Activated CD4-positive, CD25-positive, alpha-beta regulatory T cell treated with anti-CD3 and anti-CD28 coated beads, Interleukin-2, amount 50 U/mL, for 16 hours (primary cell): ENCODE measurements at places on chromosomes 4 and X.

GRCh38 chrX:17192106-17192505 lies 182.9 kb upstream of the NHS start:
- no peak for DNase-seq

DNA sequence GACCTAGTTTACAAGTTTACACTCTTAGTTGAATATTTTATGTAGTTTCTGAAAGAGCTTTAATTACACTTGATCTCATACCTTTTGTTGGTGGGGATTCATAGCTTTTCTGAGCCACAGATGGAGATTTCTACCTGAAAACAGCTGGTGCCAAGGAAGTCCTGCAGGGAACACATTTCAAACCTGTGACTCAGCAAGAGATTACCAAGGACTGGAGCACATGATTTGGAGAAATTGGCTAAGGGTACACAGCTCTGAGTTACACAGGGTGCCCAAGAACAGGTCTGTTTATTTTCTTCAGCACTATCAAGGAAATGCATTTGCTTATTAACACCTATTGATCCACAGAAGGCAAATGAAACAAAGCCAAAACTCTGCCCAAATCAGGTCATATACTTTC lies 691.5 kb downstream of the KCTD8 start:
- DNase-seq = no peak

GRCh38 chrX:1885116-1885515 lies 270.3 kb downstream of the ASMT start:
- DNase-seq = no peak

DNA sequence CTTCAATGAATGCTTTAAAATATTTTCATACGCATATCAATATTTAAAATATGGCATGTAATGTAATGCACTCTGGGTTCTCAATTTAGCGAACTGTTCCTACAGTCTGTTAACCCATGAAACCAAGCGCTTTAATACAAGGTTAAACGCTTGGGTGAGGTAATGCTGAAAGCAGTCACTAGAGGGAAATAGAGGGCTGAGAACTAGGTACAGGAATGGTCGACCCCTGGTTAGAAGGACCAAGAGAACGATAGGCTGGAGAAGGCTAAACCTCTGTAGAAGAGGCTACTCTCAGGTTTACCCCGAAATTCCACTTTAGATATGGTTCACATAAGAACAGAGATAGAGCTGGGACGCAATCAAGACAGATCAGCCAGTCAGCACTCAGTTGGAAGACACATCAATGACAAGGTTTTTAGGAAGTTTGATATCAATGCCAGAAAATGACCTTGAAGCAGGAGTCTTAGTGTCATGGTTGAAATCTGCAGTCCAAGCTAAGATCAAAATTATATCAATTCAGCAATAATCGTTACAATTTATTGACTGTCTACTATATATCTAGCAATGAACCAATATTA lies 26.9 kb downstream of the ARSJ start:
- DNase-seq = no peak

GRCh38 chrX:15310117-15310516 lies 5.3 kb downstream of the ASB11 start:
- DNase-seq = no peak
